Muscle of back (tissue), 13 donors: ENCODE measurements at places on chromosomes 2 and 18. TPM values are rescaled to one million over a fixed set of nuclear protein-coding genes. Genes with fewer than 3 reads are reported as not detected.

DNA sequence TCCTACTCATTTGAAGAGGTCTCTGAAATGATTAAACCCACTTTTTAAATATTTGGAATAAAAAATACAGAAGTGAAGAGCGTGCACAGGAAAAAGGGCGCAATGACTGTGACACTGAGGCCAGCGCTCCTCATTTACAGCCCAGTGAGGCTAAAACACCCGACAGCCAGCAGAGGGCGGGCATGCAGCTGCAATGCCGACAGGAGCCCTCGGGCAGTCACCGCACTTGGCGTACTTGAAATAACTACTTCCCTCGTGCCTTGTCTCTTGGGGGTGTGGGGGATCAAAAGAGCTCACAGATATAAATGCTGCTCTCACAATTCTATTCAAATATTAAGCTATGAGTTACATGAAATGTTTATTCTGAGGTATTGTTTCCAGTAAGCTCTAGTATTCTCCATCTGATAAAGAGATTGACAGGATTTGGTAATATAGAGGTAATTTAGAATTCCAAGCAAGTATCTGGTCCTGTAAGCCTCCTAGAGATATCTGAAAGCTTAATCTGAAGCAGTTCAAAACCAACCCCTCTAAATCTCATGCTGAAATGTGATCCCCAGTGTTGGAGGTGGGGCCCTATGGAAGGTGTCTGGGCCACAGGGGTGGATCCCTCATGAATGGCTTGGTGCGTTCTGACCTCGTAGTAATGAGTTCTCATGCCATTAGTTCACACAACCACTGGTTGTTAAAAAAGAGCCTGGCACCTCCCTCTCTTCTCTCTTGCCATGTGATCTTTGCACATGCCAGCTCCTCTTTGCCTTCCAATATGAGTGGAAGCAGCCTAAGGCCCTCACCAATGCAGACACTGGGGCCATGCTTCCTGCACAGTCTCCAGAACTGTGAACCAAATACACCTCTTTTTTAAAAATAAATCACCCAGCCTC, 93.6 kb downstream of the ZAP70 start:
- DNase-seq = peak; percentile 88

DNA sequence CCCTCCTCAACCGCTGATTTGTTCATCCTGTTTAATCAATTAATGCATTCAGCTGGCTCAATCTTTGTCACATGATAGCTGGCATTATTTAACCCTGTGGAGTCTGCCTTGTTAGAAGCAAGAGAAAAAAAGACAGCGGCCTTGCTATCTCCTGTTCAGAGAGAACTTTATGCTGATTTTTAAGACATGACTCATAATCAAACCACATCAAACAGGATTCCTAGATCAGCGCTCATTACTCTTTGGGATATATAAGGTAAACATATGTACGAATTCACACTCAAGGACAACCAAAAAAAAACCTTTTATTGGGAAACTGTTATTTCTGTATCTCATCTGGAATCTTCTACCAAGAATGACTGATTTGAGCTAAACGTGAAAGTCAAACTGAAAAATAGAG, 195.1 kb downstream of the C1D start:
- DNase-seq = no peak

- no peak for DNase-seq
Observed at GRCh38 chr2:233849607-233850271, 4.6 kb downstream of the HJURP start.

- no peak for DNase-seq
Observed at GRCh38 chr18:63440881-63441280, 18.6 kb upstream of the VPS4B start.

GRCh38 chr18:79527656-79528315, 132.1 kb downstream of the NFATC1 start:
- DNase-seq = no peak

DNA sequence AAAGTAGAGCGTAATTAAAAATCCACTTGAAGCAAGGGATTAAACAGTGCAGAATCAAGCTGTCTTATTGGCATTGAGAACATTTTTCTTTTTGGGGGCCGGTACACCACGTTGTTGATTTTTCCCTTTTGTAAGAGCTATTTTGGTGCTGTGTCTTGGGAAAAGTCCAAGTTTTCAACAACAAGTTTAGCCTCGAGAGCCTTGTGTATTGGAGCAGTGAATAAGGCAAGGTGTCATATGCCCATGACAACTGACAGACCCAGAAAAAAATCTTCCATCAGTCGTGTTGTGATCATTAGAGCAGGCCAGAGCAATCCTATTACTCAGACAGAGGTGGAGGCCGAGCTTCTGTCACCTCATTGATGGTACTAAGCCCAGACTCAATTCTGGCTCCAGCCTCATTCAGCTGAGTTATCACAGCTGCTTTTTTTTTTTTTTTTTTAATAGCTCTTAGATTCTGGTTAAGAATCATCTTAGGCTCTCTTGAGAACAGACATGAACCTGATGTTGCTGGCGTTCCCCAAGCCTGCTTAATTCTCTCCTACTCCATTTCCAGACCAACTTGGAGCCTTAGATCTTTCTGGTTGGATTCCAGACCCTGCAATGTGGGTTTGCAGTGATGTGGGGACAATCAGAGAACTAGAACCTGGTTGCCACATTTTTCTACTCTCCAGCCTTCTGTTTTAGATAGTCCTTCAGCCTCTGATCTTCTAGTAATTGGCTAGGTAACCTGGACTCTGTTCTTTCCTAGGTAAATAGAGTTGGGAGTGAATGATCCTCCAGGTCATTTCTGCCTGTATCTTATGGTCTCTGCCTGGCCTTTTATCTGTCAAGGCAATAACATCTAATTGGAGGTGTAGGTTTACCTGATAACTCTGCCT, 43.1 kb downstream of the MOGAT1 start:
- peak; percentile 81 for DNase-seq

GRCh38 chr18:27277554-27277953, 92.4 kb upstream of the CHST9 start:
- DNase-seq = no peak

Gene SCTR
- polyA plus RNA-seq = 1.9 TPM

Gene KCTD18
- polyA plus RNA-seq = 10.9 TPM
